Liver (tissue), 10 donors: ENCODE measurements at places on chromosomes 5 and 9. TPM values are rescaled to one million over a fixed set of nuclear protein-coding genes. Genes with fewer than 3 reads are reported as not detected.

Gene GZMA
- total RNA-seq = 2.4 TPM

Gene NUTM2G
- total RNA-seq = not detected

Gene SPRY4
- 4.8 TPM for total RNA-seq

Gene PAPPA
- 0.33 TPM for total RNA-seq

Gene CRAT
- 121 TPM for total RNA-seq

Gene SH2D3C
- total RNA-seq = 5.1 TPM

Gene WHRN
- 0.42 TPM for total RNA-seq

Gene IDNK
- total RNA-seq = 5.6 TPM

DNA sequence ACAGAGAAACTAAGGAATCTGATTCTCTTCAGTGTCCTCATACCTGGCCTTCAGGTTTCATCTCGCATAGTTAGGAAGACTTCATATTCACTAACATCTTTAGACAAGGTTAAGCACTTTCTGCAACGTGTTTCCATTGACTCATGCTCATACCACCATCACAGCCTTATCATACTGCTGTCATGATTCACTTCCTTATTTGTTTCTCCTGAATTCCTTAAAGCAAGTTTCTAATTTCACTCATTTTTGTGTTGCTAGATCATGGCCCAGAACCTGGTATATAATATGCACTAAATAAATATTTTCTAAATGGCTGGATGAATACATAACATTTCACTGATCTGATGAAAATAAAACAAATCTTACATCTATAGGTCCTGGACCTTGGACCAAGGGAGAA lies 472.9 kb downstream of the PRELID2 start:
- H3K36me3 ChIP-seq = no peaks in the 10 kb centered on the region
- no peak for DNase-seq
- H3K27me3 ChIP-seq = no peaks in the 10 kb centered on the region
- H3K4me1 ChIP-seq = no peaks in the 10 kb centered on the region

- H3K36me3 ChIP-seq = no peaks in the 10 kb centered on the region
- no peak for DNase-seq
- no peak overlapping the region for H3K4me3 ChIP-seq
- no peaks in the 10 kb centered on the region for H3K4me1 ChIP-seq
These were observed 18.1 kb upstream of the ZNF484 start for GRCh38 chr9:92895812-92896436.

DNA sequence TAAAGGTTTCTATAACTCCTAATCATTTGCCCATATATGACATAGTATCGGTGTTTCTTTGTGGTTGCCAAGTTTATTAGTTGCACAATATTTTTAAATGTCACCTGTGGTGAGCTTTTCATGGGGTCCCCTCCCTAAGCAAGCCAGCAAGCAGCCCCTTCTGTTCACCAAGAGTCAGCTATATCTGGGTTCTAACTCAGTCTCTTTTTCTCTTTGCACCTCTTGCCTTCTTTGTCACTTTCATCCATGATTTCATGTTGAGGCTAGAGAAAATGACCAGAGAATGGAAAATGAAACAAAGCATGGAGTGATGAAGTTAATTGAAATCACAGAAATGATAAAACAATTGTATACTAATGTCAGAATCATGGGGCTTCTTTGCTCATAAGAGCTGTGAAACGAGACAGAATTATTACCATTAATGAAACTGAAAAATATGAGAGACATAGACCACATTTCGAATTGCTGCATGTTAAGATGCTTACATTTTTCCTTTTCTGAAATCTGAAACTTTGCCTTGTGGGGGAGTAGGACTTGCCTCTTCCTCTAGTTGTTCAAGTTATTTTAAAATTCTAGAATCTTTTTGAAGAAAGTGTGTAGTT lies 75.7 kb downstream of the CAMK4 start:
- no peaks in the 10 kb centered on the region for H3K4me1 ChIP-seq
- H3K27me3 ChIP-seq = no peaks in the 10 kb centered on the region
- H3K4me3 ChIP-seq = no peak overlapping the region
- DNase-seq = no peak
- H3K27ac ChIP-seq = no peak overlapping the region

DNA sequence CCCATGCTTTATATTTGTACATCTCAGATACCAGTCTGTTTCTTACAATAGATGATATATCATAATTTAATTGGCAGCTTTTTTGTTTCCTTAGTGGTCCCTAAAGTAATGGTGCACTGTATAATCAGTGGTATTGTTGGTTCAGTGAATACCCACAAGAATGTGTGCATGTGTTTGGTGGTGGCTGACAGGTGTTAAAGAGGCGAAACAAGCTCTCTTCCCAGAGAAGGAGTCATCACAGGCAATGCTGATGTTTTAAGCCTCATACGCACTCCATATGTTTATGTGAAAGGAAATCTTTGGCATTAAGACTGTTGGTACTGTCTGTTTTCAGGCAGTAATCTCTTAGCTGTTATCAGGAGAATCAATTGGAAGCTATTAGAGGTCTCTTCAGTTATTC lies 49.2 kb upstream of the KIAA1958 start:
- H3K27ac ChIP-seq = no peak overlapping the region
- H3K4me1 ChIP-seq = no peaks in the 10 kb centered on the region
- H3K4me3 ChIP-seq = no peak overlapping the region
- no peak for DNase-seq
- H3K27me3 ChIP-seq = no peaks in the 10 kb centered on the region

DNA sequence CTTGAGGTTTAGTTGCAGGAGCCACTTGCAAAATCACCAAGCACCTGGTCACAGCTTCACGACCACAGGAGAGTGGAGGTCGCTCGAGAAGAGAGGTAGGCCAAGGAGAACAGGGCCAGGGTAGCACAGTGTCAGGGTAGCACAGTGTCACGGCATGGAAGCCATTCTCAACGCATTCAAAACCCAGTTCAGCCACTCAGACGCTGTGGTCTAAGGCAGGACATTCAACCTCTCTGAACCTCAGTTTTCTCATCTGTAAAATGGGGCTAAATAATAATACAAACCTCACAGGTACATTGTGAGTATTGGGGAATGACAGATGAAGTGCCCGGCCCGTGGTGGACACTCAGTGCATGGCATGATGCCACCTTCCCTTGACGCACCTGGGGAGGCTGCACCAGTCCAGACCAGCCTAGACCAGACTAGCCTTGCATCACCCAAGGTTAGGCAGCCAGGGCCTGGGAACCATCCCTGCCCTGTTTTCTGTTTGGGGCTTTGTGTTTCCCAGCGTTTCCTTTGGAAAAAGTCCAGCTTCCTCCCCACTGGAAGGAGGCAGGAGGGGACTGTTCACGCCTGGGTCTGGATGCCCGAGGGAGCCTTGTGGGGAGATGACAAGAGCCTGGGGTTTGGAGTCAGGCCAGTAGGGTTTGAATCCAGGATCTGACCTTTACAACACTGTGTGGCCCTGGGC lies 7.8 kb upstream of the LMX1B start:
- no peaks in the 10 kb centered on the region for H3K36me3 ChIP-seq
- peaks cover 18% of the 10 kb centered on the region for H3K27me3 ChIP-seq
- no peaks in the 10 kb centered on the region for H3K4me1 ChIP-seq
- no peak overlapping the region for H3K27ac ChIP-seq
- H3K4me3 ChIP-seq = no peak overlapping the region

DNA sequence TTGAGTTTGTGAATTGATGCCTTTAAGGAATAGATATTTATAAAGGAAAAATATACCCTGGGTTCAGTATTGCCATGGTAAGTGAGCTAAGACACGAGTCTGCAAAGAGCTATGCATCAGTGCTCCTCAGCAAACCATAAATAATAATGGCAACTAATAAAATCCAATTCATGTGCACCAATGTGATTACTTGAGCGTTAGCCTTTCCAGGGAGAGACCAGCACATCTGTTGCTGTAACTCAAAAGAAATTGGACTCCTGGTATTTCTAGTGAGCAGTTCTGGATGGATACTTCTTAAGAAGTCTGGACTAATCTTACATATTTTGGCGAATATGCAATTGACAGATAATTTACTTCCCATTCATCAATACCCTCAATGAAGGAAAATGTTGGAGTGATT lies 373.3 kb downstream of the ARHGEF28 start:
- H3K36me3 ChIP-seq = no peaks in the 10 kb centered on the region
- H3K4me3 ChIP-seq = no peak overlapping the region
- H3K27me3 ChIP-seq = no peaks in the 10 kb centered on the region
- H3K4me1 ChIP-seq = no peaks in the 10 kb centered on the region
- no peak for DNase-seq

GRCh38 chr5:168852329-168852728 lies 273.2 kb upstream of the PANK3 start:
- H3K4me3 ChIP-seq = no peak overlapping the region
- H3K27me3 ChIP-seq = peaks cover 11% of the 10 kb centered on the region
- H3K4me1 ChIP-seq = no peaks in the 10 kb centered on the region
- H3K27ac ChIP-seq = no peak overlapping the region
- H3K36me3 ChIP-seq = no peaks in the 10 kb centered on the region

GRCh38 chr5:140647042-140647419 lies 399 bp downstream of the NDUFA2 start:
- H3K4me3 ChIP-seq = peak overlapping the region; percentile 74
- H3K36me3 ChIP-seq = peaks cover 47% of the 10 kb centered on the region
- H3K4me1 ChIP-seq = no peaks in the 10 kb centered on the region
- no peak for DNase-seq
- peak overlapping the region; percentile 75 for H3K27ac ChIP-seq

GRCh38 chr5:14768508-14769365 lies 102.8 kb downstream of the ANKH start:
- H3K4me3 ChIP-seq = no peak overlapping the region
- H3K4me1 ChIP-seq = no peaks in the 10 kb centered on the region
- H3K27me3 ChIP-seq = no peaks in the 10 kb centered on the region
- no peaks in the 10 kb centered on the region for H3K36me3 ChIP-seq

DNA sequence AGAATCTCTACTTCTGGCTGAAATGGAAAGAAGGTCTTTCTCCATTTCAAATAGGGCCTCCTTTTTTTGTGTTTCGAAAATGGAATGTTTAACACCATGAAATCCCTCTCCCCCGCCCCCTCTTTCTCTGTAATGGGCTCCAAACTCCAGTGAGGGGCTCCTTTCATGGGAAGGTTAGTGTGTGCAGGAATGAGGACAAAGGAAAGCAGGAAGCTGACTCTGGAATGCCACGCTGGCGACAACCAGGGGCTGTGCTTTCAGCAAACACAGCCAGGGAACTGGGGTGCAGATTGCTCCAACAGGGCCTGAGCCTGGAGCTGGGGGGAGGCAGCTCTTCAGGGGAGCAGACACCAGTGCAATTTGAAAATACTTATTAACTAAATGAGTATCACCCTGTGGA lies 82.8 kb downstream of the CRB2 start:
- H3K27me3 ChIP-seq = no peaks in the 10 kb centered on the region
- peaks cover 3% of the 10 kb centered on the region for H3K4me1 ChIP-seq
- peaks cover 18% of the 10 kb centered on the region for H3K36me3 ChIP-seq
- H3K27ac ChIP-seq = no peak overlapping the region
- no peak overlapping the region for H3K4me3 ChIP-seq
- no peak for DNase-seq

DNA sequence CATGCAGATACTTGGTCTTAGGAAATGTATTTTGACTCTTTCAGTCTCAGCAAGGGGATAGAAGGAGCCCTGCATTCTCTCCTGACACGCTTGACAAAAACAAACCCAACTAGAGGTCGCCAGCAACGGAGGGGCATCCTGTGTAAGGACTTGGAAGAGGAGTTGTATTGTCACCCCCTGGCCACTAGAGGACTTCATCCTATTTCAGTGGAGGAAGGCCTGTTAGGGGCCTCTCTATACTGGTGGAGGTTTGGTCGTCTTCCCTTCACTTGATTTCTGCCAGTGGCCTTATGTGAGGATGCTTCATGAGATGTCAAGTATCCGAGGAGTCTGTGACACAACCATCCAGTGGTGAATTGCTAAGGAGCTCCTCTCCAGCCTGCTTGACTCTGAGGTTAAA lies 122.8 kb upstream of the STC2 start:
- H3K4me1 ChIP-seq = peaks cover 2% of the 10 kb centered on the region
- H3K27ac ChIP-seq = no peak overlapping the region
- H3K27me3 ChIP-seq = no peaks in the 10 kb centered on the region

GRCh38 chr9:69223605-69224004 lies 49.5 kb downstream of the TJP2 start:
- H3K27me3 ChIP-seq = no peaks in the 10 kb centered on the region
- H3K27ac ChIP-seq = no peak overlapping the region
- H3K4me1 ChIP-seq = no peaks in the 10 kb centered on the region
- no peak for DNase-seq

GRCh38 chr9:72583370-72583769 lies 62.0 kb downstream of the TMC1 start:
- no peak overlapping the region for H3K4me3 ChIP-seq
- H3K4me1 ChIP-seq = no peaks in the 10 kb centered on the region
- H3K27ac ChIP-seq = no peak overlapping the region
- H3K27me3 ChIP-seq = no peaks in the 10 kb centered on the region
- no peak for DNase-seq

DNA sequence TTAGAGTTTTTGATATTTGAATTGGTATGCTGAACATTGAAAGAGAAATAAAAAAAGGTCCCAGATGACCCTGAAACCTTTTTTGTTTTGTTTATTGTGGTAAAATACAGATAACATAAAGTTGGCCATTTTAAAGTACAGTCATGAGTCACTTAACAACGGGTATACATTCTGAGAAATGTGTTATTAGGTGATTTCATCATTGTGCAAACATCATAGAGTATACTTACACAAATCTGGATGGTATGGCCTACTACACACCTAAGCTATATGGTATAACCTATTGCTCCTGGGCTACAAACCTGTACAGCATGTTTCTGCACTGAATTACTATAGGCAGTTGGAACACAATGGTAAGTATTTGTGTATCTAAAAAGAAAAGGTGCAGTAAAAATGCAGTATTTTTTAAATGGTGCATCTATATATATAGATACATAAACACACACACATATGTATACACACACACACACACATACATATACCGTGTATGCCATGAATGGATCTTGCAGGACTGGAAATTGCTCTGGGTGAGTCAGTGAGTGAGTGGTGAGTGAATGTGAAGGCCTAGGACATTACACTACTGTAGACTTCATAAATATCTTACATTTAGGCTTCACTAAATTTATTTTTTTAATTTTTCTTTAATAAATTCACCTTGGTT lies 31.0 kb downstream of the TTC1 start:
- no peaks in the 10 kb centered on the region for H3K27me3 ChIP-seq
- no peak for DNase-seq
- H3K4me3 ChIP-seq = no peak overlapping the region
